Calu3 (cell line): ENCODE measurements at places on chromosomes 11 and 22. TPM values are rescaled to one million over a fixed set of nuclear protein-coding genes. Genes with fewer than 3 reads are reported as not detected.

The TNNT3 gene
- total RNA-seq = not detected in 2 replicates

The OVOL1 gene
- 12.7 and 15.2 TPM in 2 replicates for total RNA-seq

The WBP2NL gene
- 2.8 and 3.7 TPM in 2 replicates for total RNA-seq

DNA sequence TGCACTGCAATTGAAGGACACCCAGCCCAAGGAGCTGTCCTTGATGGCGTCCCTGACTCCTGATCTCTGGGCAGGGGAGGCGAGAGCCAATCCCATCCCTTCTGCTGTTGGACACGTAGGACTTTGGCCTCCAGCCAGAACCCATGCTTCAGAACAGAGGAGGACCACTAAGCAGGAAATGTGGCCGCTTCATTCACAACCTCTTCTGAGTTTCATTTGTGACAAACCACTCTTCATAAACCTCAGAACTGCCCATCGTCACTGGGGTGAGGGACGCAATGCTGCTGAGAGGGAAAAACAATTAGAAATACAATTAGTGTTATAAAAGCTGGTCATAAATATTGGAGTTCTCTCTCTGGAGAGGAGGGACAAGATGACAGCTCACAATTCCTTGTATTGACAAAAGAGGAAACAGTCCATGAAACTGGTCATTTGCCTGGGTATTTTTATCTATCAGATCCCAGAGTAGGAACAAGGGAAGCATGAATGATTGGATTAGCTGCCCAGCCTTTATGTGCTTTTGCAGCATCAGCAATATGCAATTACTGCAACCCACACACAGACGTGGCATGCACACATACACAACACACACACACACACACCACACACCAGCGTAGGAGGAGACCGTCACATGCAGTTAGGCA is 216.5 kb upstream of the CADM1 start:
- no peak overlapping the region for H3K4me3 ChIP-seq
- no peaks in the 10 kb centered on the region for H3K27me3 ChIP-seq
- H3K4me1 ChIP-seq = no peaks in the 10 kb centered on the region
- no peaks in the 10 kb centered on the region for H3K36me3 ChIP-seq
- no peak for DNase-seq
- no peak overlapping the region for H3K27ac ChIP-seq

DNA sequence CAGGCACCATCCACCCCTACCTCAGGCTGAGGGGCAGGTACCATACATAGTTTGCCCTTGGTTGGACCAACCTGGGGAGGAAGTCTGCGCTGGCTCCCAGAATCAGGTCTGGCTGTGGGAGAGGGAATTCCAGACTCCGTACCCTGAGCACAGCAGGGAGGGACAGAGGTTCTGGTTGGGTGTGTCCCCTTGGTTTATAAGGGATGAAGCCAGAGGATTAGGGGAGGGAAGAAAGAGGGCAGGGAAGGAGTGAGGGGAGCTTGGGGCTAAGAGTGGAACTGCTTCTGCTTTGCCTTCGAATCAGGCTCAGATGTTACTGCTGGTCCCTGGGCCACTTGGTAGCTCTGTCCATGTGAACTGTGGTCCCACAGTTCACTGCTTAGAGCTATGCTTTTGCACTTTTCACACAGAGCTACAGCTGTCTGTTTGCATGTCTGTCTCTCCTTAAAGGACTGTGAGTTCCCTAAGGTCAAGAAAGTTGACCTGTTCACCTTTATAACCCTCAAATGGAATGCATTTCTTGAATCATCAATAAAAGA is 9.2 kb downstream of the MMP20 start:
- no peaks in the 10 kb centered on the region for H3K27me3 ChIP-seq
- H3K4me3 ChIP-seq = no peak overlapping the region
- no peak for DNase-seq

DNA sequence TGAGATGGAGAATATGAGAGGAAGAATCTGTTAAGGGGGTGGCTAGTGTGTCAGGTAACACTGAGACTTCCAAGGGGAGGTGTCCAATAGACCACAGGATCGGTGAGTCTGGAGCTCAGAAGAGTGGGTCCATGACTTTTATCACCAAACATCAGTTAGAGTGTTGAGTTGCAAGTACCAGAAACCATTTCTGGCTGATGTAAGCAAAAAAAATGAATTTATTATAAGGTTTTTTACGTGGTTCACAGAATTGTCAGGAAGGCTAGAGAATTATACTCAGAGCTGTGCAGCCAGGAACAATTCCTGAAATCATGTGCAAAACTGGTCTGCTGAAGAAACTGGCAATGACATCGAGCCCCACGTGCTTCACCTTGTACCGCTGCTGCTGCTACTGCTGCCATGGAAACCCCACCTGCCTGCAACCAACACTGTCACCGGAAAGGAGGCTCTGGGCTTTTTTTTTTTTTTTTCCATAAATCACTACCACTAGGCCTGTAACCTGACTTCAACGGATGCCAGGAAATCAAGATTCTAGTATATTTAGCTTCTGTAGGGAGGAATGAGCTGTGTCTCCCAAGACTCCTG is 16.6 kb upstream of the STK33 start:
- no peaks in the 10 kb centered on the region for H3K36me3 ChIP-seq
- no peak for DNase-seq

- no peak overlapping the region for H3K4me3 ChIP-seq
- H3K4me1 ChIP-seq = no peaks in the 10 kb centered on the region
- no peaks in the 10 kb centered on the region for H3K27me3 ChIP-seq
- DNase-seq = no peak
- no peak overlapping the region for H3K27ac ChIP-seq
- H3K36me3 ChIP-seq = no peaks in the 10 kb centered on the region
Observed at GRCh38 chr11:134640971-134641968, 229.2 kb upstream of the B3GAT1 start.

DNA sequence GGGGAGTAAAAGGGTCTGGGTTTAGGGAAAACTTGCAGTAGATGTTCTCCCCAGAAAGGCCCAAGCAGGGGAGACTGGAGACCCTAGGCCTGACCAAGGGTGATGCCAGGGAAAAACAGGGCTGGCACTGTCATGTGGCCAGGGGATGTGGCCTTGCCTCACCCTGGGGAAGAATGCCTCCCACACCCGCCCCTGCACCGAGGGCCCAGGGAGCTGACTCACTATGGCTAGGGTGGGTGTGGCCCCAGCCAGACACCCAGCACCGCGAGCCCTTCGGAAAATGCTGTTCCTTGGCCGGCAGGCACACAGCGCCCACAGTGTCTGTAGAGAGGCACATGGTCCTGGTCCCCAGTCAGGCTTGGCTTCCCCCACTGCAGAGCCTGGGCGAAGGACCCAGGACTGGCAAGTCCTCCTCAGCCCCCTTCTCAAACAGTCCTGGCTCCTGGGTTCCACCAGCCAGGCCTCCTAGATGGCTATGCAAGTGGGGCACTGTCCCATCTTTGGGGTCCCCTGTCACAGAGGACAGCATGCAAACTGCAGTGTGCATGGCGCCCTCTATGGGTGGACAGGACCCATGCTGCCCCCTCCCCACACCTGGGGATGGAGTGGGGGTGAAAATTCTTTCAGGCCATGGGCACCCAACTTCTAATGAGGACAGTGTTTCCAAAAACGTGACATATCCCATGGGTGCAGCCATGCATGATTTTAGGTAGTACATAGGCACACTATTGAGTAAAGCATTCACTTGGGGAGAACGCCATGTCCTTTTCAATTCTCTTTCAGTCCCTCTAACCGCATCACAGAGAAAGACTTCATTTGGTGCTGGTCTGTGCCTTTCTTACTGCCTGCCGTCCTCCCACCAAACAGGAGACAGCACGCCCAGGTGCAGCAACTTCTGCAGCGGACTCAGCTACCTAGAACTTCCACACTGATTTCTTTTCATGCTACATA is 15.2 kb downstream of the TMPRSS5 start:
- peak overlapping the region; percentile 92 for H3K27ac ChIP-seq
- H3K27me3 ChIP-seq = no peaks in the 10 kb centered on the region
- peaks cover 6% of the 10 kb centered on the region for H3K36me3 ChIP-seq
- peak overlapping the region; percentile 24 for H3K4me3 ChIP-seq
- H3K4me1 ChIP-seq = peaks cover 19% of the 10 kb centered on the region
- peak; percentile 93 for DNase-seq

GRCh38 chr11:19651653-19652052 is 61.0 kb upstream of the NAV2 start:
- DNase-seq = no peak
- H3K36me3 ChIP-seq = peaks cover 5% of the 10 kb centered on the region
- no peak overlapping the region for H3K4me3 ChIP-seq
- no peaks in the 10 kb centered on the region for H3K4me1 ChIP-seq
